ENCODE measurements at places on chromosomes 12 and 14. TPM values are rescaled to one million over a fixed set of nuclear protein-coding genes. Genes with fewer than 3 reads are reported as not detected.

DNA sequence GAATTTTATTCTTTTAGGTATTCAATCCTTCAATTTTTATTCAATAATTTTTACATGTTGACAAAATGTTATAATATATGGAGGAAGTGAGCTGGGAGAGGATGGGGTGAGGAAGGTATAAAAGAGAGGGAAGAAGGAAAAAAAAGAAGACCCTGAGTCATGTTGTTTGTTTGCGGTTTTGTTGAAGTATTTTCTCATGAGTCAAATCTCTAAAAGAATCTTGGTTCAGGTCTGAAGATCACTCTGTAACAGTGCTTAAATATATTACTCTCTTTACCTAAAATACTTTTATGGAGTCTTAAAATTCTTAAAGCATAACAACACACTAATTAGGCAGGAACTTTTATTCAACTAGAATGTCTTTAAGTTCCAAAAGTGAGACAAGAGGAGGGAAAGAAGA is 489.6 kb upstream of the GARIN6 start:
- no peak for DNase-seq

- DNase-seq = peak; percentile 52
Measured at GRCh38 chr12:561908-562593, 101.2 kb downstream of the NINJ2 start.

DNA sequence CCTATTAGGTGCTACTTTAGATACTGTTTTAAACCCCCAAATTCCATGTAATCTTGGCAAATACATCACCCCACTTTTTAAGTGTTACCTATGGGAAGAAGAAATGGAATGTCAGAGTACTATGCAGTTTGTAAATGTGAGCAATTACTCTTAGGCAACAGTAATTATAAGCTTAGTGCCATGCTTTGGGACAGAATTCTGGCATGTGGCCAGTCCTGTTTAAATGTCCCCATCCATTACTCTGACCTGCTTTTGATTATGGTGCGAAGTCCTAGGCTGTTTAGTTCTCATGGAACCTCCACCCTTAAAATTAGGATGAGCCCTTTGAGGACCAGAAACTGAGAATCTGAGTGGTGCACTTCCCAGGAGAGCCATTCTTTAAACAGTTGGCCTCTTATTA is 321.4 kb upstream of the RGS6 start:
- DNase-seq = no peak

- DNase-seq = no peak
Measured at GRCh38 chr12:62530596-62530995, 64.0 kb downstream of the MON2 start.

DNA sequence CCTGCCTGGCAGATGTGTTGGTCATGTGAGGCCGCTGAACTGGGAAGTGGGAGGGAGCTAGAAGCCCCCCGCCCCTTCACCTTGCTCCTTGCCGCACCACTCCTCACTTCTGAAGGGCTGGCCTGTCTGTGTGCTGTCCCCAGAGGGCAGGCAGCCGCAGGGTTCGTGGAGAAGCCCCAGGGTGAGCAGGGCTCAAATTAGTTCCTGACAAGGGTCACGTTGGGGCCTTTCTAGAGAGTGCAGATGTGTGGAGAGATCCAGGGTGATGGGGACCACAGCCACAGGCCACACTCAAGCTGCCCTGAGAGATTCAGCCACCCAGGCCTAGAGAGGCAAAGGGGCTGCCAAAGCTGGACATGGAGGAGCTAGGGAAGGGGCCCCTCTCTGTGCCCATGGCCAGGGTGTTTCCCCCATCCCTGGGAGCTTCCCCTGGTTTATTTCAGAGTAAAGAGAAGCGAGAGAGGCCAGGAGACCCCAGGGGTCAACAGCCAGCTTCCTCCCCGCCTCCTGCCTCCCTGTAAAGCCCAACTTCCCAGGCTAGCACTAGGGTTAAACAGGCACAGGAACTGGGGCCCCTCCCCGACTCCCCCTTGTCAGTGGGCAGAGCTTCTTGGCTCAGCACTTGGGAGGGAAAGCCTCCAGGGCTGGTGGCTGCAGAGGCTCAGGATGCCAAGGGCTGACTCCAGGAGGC is 16.2 kb downstream of the SLC25A29 start:
- DNase-seq = peak; percentile 14

DNA sequence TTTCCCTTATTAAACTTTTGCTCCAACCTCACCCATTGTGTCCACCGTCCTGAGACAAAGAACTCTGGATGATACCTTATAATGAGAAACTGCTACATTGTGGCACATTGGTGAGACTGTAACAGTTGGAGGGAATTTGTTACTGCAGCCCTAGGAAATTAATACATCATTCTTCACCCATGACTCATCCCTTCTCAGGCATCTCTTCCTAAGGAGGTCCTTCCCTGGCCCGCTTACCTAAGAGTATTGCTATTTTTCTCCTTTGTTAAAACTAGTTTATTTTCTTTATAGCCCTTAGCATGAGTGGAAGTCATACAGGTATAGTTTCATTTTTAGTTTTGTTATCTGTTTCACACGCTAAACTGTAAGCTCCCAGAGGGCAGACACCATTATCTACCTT is 87.1 kb downstream of the TMEM260 start:
- peak; percentile 18 for DNase-seq

DNA sequence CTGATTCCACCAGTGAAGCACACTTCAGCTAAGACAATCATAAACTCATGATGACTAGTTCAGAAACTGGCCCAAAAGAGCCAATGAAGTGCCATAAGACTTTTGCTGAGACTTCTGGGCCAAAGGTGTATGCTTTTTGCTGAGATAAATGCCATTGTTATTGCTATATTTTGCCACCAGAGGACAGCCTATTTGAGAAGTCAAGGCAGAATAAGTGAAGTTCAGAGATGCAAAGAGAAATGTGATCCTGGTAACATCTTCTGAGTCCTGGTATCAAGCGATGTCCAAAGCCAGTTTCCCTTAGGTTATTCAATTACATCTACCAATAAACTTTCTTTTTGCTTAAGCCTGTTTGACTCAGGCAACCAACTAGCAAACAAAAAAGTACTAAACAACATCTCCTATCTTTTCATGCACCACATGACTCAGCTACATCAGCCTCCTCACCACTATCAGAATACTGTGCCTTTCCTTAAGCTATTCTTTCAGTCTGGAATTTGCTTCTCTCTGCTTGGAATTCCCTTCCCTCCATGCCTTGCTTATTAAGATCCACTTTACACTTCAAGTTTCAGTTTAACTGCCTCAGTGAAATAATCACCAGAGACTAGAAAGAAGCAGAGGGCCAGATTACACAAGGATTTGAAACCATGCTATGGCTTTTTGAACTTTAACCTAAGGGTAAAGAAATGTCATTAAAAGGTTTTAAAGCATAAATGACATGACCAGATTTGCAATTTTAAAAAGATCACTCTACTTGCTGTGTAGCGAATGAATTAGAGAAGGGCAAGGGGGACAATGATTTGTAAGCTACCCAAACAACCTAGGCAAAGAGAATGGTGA is 14.0 kb downstream of the CRY1 start:
- DNase-seq = no peak

GRCh38 chr14:51431741-51432140 is 191.7 kb downstream of the TMX1 start:
- DNase-seq = no peak

GRCh38 chr14:72747652-72748051 is 146.2 kb downstream of the DPF3 start:
- no peak for DNase-seq

GRCh38 chr12:1373901-1374735 is 220.3 kb downstream of the FBXL14 start:
- DNase-seq = no peak

GRCh38 chr14:56162476-56162875 is 44.3 kb downstream of the PELI2 start:
- DNase-seq = no peak

DNA sequence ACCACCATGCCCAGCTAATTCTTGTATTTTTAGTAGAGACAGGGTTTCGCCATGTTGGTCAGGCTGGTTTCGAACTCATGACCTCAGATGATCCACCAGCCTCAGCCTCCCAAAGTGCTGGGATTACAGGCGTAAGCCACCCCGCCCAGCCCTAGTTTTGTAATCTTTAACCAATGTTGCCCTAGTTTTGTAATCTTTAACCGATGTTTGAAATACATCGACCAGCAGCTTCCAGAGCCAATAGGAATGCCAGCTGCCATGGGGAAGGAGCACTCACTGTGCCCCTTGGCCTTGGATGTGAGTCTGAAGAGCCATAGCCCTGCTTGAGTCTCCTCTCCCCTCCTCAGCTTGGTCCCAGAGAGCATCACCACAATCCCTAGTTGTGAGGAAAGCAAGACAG is 209.3 kb upstream of the RGS6 start:
- no peak for DNase-seq

- no peak for DNase-seq
Measured at GRCh38 chr12:92271341-92271740, 125.7 kb upstream of the BTG1 start.

DNA sequence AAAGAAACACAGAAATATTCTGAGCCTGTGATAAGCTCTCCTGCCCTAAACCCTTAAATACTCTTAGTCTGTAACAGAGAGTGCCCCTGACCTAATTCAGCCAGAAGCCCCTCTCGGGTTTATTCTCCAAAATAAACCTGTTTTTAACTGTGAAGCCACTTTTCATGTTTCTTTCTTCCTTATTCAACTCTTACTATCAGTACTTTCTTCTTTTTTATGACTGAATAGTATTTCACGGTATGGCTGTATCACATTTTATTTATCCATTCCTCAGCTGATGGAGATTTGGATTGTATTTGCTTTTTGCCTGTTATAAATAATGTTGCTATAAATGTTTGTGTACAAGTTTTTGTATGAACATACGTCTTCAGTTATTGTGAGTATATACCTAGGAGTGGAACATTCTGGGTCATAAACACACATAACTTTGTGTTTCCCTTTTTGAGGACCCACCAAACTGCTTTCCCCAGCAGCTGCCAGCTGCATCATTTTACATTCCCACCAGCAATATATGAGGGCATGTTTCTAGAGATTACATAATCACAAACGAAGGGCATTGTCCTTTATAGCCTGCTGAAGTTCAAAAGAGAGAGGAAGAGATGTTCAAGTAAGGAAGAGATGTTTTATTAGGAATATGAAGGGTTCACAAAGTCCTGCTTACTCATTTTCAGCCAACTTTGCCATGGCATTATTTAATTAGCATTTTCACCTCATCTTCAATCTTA is 199.4 kb upstream of the NUDT4 start:
- DNase-seq = no peak

DNA sequence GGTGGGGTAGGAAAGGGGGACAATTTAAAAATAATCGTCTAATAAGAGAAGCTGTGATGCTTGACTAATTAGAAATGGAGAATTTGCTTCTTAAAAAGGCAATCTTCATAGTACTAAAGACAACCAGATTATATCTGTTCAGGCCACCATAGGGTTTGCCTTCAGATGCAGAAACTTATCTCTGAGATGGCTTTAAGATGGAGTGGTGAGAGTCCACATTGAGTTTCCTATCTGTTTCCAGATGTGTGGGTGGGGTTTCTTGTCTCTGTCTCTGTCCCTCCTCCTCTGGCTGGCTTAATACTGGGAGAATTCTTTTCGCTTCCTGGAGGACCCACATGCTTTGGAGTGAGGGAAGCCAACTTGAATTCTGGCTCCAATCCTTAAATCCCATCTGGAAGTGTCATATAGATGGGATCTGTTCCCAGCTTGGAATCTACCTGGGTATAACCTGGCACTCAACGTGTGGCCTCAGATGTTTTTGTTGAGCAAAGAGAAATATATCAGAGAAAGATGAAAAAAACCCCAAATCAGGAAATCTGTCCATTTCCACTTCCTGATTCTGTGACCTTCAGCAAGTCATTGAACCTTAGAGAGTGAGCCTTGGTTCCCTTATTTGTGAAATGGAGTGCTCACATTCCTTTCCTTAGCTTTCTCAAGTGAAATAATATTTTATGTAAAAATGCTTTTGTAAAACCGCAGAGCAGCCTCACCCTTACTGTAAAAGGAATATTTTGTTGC is 66.4 kb downstream of the CHST11 start:
- DNase-seq = no peak

- DNase-seq = peak; percentile 79
Measured at GRCh38 chr14:76876076-76876475, 49.9 kb downstream of the LRRC74A start.

GRCh38 chr14:85482552-85482951 is 47.4 kb upstream of the FLRT2 start:
- DNase-seq = no peak

- DNase-seq = no peak
Measured at GRCh38 chr12:67099858-67100257, 169.3 kb upstream of the CAND1 start.

- DNase-seq = no peak
Measured at GRCh38 chr12:131043401-131043871, 89.7 kb downstream of the ADGRD1 start.

- no peak for DNase-seq
Measured at GRCh38 chr12:89827592-89827991, 119.0 kb upstream of the ATP2B1 start.

DNA sequence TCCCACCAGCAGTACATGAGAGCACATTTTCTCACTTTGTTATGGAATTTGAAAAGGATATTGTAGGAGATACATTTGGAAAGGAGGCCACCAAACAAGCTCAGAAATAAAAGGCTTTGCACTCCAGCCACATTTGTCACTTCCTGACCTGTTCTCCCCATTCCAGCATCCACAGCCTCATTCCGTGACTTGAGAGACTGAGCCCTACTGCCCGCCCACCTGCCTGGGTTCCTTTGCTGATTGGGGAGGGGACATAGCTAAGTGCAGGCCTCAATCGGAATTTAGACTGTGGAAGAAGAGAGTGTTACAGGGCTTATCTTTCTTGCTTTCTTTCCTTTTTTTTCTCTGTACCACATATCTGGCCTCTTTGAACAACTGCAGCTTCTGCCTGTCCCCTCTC is 735.4 kb upstream of the TMEM132C start:
- no peak for DNase-seq

- DNase-seq = no peak
Measured at GRCh38 chr12:50402264-50403000, 1.7 kb downstream of the LARP4 start.

DNA sequence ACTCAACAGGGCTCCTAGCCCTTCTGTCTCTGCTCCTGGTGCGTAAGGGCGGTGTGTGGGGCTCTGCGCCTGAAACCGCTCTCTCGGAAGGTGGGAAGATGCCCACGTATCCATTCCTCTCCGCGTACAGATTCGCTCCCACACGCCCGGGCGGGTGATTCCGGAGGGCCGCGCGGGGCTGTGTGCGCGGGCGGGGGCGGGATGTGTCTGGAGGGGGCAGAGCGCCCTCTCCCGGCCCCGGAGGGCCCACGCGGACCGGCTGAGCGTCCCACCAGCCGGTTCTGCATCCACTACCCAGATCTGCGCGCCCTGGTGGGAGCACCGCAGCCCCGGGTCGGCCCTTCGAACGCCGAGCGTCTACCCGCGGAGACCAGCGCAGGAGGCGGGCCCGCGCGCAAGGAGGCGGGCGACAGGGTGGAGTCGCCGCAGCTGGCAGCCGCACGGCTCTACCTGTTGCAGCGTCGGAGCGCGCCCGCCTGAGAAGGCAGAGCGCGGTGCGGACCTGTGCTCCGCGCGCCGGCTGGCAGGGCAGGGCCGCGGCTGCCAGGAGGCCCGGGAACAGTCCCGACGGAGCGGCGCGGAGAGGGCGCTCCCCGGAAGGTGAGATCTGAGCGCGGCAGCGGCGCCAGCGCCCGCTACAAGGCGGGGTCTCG is 1.4 kb upstream of the KCNK13 start:
- peak; percentile 90 for DNase-seq

The ZDHHC22 gene
- 0.84 TPM for polyA plus RNA-seq

The DCAF5 gene
- 168 TPM for polyA plus RNA-seq

The PSMA6 gene
- polyA plus RNA-seq = 461 TPM

The KRT78 gene
- polyA plus RNA-seq = 0.99 TPM

The ADCY6 gene
- polyA plus RNA-seq = 16.5 TPM

The RPGRIP1 gene
- polyA plus RNA-seq = 110 TPM
